Substantia nigra (tissue), 51 donors: ENCODE measurements at places on chromosomes 13 and 19.

DNA sequence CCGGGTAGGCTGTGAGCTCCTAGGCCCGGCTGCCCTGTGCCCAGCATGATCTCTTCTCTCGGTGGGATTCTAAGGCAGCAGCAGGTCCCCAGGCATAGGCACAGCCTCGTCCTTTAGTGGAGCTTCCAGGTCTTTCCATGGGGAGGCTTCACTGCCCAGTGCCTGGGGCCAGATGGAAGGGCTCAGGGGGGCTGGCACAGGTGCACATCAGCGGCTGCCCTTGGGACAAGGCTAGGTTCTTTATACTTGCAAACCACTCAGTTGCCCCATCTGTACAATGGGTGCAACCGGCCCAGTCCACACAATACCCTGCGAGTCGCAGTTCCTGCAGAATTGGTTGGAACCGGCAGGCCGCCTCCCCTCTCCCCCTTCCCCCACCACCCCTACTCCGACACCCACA, 14.2 kb downstream of the KCTD15 start:
- DNase-seq: no peak

DNA sequence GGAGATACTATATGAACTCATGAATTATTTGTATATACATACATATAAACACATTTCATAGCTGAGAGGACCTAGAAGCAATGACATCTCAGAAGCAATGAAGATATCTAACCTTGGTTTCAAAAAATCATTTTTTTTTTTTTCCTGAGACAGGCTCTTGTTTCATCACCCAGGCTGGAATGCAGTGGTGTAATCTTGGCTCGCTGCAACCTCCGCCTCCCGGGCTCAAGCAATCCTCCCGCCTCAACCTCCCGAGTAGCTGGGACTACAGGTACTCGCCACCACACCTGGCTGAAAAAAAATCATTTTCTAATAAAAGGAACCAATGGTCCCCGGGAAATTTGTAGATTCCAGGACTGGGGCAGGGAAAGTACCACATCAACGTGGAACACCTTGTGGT, 4.0 kb downstream of the ZNF565 start:
- no peak for DNase-seq

DNA sequence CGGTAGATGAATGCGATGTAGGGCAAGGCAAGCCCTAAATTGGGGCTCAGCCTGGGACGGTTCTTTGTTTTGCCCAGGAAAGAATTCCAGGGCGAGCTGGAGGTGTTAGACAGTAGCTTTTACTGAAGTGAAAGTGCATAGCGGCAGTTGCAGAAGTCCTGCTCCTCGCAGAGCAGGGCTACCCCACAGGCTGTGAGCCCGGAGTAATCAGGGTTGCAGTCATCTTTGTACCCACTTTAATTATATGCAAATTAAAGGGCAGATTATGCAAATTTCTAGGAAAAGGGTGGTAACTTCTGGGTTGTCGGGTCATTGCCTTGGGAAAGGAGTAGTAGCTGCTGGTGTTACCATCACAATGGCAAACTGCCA, 30.5 kb downstream of the VAV1 start:
- no peak for DNase-seq

GRCh38 chr13:96671073-96671472, 323.2 kb downstream of the OXGR1 start:
- no peak for DNase-seq

DNA sequence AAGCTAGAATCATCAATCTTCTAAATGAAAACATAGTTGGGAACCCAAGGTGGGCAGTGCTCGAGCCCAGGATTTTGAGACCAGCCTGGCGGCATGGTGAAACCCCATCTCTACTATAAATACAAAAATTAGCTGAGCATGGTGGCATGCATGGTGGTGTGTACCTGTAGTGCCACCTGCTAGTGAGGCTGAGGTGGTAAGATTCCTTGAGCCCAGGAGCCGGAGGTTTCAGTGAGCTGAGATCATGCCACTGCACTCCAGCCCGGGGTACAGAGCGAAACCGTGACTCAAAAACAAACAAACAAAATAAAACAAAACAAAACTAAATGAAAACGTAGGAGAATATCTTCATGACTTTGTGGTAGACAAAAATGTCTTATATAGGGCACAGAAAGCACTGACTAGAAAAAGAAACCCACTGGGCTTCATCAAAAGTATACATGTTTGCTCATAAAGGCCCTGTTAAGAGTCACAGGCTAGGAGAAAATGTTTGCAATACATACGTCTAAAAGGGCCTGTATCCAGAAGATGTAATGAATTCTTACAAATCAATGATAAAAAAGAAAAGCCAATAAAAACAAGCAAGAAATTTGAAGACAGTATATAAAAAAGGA, 353.6 kb downstream of the FGF9 start:
- DNase-seq: no peak

- no peak for DNase-seq
Measured at GRCh38 chr19:31220540-31220939, 128.7 kb downstream of the TSHZ3 start.

DNA sequence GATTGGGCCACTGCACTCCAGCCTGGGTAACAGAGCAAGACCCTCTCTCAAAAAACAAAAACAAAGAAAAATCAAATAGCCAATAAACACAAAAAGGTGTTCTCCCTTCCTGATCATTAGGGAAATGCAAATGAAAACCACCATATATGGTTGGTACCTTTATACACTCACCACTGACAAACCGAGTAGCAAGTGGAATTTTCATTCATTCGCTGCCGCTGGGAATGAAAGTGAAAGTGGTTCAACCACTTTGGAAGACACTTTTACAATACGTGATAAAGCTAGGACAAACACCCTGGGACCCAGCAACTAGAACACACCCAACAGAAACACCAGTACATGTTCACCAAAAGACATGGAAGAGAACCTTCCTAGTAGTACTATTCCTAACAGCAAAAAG, 21.0 kb downstream of the GRIK5 start:
- no peak for DNase-seq
